ENCODE measurements at places on chromosomes 4 and X. TPM values are rescaled to one million over a fixed set of nuclear protein-coding genes. Genes with fewer than 3 reads are reported as not detected.

DNA sequence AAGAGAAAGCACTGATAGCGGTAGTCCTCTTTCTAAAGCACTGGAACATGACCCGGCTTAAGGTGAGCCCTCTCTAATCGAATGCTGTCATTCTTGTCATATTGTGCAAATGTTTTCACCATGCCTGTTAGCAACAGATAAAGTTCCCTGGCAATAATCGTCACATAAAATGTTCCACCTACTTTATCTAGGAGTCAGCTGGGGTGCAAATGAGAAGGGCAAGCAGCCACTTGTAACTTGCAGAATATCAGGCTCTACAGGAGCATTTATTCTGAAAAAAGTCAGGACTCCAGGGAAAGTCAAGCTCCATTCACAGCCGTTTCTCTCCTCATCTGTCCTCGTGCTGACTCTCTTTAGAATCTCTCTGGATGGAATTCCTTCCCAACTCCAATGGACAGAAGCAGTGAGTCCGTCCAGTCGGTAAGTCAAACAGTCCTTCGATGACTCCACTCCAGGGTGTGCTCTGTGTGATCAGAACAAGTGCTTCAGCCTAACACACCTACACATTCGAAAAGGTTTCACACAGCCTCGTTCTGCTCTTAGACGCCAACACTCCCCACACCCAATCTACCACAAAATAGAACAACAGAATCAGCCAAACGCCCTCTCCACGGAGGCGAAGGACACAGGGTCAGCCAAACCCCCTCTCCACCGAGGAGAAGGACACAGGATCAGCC, 101.7 kb upstream of the FRG1 start:
- DNase-seq, result no peak

- no peak for DNase-seq
Observed at GRCh38 chr4:1087371-1087770, 26.0 kb downstream of the RNF212 start.

- no peak for DNase-seq
Observed at GRCh38 chr4:18202486-18202885, 180.9 kb upstream of the LCORL start.

- no peak for DNase-seq
Observed at GRCh38 chr4:57553728-57554127, 443.5 kb upstream of the IGFBP7 start.

DNA sequence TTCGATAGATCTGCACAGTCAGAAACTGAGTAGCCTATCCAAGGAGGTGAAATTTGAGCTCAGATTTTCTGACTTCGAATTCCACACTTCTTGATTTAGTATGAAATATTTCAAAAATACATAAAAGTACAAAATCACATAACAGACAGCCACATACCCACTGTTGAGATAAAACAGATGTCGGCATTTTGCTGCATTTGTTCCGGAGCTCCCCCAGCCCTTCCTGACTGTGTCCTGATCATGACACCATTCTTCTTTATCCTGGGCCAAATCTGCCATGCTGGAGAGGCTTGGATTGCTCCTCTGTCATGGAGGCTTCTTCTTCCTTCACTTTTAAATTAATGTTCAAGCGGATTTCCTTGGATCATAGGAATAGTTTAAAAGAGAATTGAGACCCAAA, 124.2 kb upstream of the RBPJ start:
- DNase-seq, result no peak

DNA sequence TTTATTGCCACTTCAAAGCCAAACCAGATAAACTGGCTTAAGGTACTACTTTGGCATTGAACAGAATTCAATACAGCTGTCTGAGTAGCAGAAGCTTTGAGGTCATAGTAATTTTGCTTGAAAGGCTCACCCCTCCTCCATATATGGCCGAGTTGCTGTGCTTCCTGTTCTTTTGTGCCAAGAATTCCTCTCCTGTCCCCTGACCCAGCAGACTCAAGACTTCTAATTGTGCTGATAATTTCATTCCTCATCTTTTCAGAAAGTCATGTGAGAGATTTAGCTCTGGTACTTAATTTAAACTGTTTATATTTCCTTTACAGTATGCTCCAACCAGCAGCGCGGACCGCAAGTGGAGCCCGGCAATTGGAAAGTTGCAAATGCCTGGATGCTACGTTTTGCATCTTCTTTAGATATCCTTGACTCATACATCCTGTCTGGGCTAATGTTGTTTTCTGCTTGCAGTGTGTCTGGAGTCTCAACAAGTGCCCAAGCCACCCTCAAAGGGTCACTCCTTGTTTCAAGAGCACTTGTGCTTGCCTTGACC, 373.4 kb downstream of the PDGFC start:
- no peak for DNase-seq

DNA sequence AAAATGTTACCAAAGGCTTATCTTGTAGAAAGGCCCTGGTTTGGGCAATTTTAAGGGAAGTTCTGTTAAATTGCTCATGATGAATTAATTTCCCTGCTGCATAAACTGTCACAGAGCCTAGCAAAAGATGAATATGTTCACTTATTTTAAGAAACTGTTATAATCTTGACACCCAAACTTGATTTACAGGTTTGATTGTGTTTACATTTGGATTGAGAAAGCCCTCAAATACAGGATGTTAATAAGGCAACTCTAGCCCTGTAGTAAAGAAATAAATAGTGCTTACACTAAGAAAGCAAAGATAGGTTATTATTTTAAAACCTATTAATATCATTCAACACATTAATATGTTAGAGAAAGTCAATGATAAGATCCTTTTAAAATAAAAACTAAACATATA, 18.3 kb downstream of the GYG2 start:
- no peak for DNase-seq

DNA sequence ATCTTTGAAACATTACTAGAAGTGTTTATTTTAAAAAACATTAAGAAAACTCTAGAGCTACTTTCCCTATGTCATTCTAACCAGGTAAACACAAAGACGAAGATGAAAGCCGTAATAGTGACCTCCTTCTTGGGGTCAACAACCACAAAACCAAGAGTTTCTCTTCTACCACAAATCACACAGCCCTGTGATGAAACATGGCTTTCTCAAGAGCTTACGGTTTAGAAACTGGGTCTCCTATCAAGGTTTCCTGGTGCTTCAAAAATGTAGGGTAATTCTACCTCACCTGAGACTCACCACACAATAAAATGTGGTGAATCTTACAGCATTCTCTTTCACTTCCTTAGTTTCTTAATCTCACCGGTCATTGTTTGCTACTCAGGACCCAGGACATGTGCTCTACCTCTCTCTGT, 50.9 kb downstream of the CORIN start:
- no peak for DNase-seq

- peak; percentile 1 for DNase-seq
Observed at GRCh38 chrX:114162068-114162735, 421.7 kb upstream of the HTR2C start.

DNA sequence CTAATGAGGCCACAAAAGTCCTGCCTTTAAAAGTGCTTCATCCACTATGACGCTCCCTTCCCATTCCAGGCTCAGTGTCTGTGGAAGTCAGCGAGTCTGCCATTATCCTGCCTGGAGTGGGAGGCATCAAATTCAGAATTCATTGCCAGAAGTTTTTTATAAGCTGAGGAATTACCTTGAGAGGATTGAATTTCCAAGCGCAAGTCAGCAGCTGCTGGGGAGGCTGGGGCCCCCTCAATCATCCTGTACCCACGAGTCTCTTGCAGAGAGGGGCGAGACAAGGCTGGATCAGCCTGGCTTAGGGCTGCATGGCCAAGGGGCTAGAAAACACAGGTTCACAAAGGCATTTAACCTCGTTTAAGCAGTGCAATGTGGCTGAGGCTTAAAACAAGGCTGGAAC, 170.5 kb upstream of the NOCT start:
- DNase-seq, result no peak

DNA sequence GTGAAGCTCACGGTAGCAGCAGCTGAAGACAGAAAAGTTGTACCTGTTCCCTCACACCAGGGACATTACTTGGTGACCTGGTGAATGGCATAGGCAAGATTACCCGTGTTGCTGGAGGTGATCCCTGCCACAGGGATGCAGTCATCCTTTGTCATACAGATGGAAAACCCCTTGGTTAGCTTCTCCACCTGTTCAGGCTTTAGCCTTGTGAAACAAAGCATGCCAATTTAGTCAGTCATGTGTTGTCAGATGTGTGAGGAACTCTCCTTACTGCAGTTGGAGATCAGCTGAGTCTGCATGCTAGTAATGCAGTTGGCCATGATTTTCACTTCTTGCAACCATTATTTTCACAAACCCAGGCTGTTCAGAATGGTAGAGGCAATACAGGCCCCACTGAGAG, 41.0 kb downstream of the AMELX start:
- no peak for DNase-seq

- DNase-seq, result no peak
Observed at GRCh38 chr4:185272245-185272644, 62.8 kb downstream of the SNX25 start.

DNA sequence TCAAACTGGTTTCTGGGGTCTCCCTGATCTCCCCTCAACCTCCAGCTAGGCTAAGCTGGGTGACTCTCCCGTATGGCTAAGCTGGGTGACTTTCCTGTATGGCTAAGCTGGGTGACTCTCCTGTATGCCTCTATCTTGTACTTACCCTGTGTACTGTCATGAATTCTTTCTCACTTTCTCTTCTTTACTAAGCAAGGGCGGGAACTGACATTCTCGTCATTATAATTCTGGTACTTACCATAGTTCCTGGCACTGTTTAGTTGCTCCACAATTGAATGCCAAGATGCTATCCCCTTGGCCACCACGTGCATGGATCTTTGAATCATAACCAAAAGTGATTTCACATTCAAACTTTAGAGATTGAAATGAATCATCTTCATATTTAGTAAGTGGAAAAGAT, 8.8 kb downstream of the INTU start:
- DNase-seq, result no peak

DNA sequence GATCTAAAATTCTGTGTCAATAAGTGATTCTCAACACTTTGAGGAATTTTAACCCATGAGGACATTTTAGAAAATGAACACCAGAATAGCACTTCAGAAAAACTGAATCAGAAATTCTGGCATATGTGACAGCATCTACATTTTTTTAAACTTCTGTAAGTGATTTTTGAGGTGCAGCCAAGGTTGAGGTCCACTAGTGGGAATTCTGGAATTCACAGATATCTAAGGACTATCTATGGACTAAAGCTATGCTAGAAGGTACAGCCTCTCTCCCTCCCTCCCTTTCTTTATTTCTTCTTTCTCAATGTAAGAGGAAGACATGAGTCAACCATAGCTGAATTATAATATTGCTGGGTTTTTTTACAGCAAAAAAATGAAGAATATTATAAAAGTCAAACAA, 508.2 kb upstream of the ATOH1 start:
- DNase-seq, result no peak

GRCh38 chrX:79081895-79082512, 62.5 kb upstream of the GPR174 start:
- DNase-seq, result peak; percentile 5

DNA sequence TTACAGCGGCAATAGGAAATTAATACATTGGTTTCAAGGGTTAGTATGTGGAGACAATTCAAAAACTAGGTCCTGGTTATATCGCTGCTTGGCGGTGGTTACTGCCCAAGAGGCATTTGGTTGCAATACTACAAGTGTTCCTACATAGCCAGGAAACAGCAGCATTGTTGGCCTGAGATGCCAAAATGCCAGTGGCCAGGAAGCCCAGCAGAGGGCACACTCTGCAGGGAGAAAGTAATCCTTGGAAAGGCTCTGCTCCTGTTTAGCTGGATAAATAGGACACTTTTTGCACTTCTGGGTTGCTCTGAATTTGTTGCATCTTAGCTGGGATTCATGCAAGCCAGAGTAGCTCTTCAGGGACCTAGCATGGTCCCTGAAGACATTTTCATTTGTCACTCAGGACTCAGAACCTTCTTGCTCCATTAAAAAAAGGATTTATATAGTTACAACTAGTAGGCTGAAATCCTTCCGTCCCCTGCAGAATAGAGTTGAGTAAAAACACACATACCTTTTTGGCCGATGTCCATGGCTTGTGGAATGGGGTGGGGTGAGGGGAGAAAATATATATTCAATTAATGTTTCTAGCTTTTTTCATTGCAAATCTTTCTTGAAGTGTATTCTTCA, 8.1 kb upstream of the GPR119 start:
- DNase-seq, result no peak

- DNase-seq, result no peak
Observed at GRCh38 chr4:1967512-1968149, 41.1 kb downstream of the NELFA start.

DNA sequence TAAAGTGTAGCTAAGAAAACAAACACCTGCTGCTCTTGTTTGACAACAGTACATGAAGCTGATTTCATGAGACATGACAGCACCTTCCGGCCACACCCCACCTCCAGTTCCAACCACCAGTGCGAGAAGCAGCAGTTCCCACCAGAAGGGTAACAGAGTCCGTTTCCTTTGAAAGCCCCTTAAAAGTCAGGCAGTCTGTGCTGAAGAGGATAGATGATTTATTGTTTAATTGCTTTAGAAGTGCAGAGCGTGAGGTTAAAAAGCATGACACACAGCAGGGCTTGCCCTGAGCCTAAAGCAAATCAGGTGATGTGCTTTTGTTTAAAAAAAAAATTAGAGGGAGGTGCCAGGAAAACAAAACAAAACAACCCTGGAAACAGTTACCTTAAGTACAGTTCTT, 82.6 kb downstream of the HADH start:
- DNase-seq, result peak; percentile 71

- DNase-seq, result no peak
Observed at GRCh38 chr4:122456231-122457116, at the start of gene IL2. IL2 (minus strand) TSS chr4:122456725; CDS start chr4:122456440, 285 bp downstream.

DNA sequence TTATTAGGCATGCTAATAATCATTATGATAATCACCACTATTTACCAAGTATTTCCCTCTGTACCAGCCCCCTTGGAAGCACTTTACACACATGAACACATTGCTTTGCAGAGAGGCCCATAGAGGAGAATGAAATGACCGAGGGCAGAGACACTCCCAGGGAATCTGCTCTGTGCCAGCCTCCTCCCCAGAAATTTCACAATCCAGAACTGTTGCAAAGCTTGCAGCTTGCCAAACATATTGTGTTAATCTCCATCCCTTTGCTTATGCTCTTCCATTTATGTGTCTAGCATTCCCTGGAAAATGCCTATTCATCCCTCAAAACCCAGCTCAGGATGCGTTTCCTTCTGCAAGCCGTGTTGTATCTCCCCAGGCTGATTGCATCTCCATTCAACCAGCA, 37.8 kb downstream of the CYTL1 start:
- DNase-seq, result no peak

GRCh38 chr4:83219344-83220331, 65.0 kb downstream of the COQ2 start:
- no peak for DNase-seq

DNA sequence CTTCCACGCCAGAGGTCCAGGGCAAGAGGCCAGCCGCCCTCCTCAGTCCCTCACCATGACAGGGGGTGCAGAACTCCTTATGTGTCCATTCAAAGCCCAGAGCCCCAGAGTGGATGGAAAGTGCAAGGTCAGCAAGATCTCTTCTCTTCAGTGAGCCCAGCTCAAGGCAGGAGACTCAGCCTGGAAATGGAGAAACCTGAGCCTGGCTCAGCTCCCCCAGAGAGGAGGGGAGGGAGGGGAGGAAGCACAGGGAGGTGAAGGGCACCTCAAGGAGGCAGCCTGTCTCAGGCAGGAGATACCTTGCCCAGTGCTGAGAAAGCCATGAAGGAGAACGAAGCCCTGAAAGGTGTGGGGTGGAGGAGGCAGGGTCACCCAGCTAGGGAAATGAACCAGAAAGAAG, 121.8 kb upstream of the PJA1 start:
- DNase-seq, result no peak

The SPIN2A gene
- polyA plus RNA-seq, result 2.1 TPM

The MTNR1A gene
- 0.48 TPM for polyA plus RNA-seq

The SNCA gene
- polyA plus RNA-seq, result 26.0 TPM

The RBM46 gene
- polyA plus RNA-seq, result 0.06 TPM

The PHOX2B gene
- polyA plus RNA-seq, result 16.7 TPM

The SLC4A4 gene
- polyA plus RNA-seq, result 11.2 TPM

The DMRTC1 gene
- polyA plus RNA-seq, result not detected

The ASMTL gene
- 25.9 TPM for polyA plus RNA-seq

The UTP14A gene
- polyA plus RNA-seq, result 20.3 TPM

Measured in large intestine (tissue), 12 donors.